Activated CD4-positive, alpha-beta T cell treated with anti-CD3 and anti-CD28 coated beads for 24 hours (primary cell): ENCODE measurements at places on chromosomes 5 and 9.

GRCh38 chr9:103702572-103702971 is 391.5 kb upstream of the SMC2 start:
- DNase-seq = no peak

DNA sequence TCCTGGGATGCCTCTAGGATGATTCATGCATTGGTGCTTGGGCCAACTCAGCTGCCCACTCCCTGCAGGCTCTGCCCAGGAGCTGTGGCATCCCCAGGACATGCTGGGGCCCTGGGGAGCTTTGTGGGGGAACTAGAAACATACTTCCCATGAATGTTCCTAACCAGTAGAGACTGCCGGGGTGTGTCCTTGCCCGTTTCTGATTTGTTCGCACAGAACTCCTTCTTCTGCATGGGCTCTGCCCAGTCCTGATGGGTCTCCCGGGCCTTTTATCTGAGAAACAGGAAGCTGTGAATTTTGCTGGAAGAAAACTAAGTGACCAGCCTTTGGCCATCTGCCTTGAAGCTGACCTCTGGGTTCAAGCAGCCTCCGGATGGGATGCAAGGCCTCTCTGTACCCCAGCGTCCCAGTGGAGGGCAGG is 71.6 kb upstream of the RNU6ATAC start:
- no peak for DNase-seq

DNA sequence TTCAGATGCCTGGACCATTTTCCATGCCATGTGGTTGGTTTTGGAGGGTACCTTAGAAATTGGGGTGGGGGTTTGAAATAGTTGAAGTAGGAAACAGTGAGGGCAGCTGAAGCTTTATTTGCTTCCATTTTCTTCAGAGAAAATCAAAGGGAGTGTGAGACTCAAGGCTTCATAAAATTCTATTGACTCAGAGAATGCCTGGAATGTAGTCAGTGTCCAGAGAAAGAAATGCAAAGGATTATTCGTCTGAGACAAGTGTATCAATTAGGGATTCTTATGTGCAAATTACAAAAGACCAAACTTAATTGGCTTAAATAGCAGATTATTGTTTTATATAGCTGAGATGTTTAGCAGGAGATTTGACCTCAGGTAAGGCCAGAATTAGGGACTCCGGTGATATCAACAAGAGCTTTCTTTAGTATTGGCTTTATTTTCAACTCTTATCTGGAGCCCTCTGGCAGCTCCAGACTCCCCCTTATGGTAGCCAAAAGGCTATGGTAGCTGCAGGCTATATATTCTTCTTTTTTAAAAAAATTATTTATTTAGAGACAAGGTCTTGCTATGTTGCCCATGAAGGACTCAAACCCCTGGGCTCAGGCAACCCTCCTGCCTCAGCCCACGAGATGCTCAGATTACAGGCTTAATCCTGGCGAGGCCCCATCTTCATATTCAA is 38.9 kb downstream of the PTTG1 start:
- no peak for DNase-seq

- DNase-seq = peak; percentile 24
These were observed 17.5 kb downstream of the WHRN start for GRCh38 chr9:114487607-114488300.

DNA sequence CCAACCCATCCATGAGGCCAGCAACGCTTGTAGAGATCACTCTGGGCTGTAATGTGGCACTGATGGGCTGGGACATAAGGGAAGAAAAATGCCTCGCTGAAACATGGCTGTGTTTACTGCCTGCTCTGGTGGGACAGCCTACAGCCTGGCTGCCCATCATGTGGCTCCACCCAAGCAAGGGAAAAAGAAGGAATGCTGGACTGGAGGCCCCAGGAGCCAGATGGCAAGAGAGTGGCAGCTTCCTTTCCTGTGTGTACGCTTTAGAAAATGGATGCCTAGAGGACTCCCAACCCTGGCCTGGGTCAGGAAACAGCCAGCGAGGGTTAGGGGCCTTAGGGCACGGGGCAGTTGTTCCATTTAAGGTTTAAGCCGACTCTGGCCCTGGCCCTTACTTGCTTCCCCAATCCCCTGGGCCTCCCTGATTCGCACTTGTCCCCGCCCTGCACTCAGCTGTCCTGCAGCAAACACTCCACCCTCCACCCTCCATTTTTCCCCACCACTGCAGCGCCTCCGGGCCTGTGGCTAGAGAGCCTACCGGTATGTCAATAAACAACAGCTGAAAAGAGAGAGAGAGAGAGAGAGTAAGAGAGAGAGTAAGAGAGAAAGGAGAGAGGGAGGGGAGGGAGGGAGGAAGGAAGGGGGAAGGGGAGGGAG is 819.4 kb downstream of the SEMA5A start:
- no peak for DNase-seq

DNA sequence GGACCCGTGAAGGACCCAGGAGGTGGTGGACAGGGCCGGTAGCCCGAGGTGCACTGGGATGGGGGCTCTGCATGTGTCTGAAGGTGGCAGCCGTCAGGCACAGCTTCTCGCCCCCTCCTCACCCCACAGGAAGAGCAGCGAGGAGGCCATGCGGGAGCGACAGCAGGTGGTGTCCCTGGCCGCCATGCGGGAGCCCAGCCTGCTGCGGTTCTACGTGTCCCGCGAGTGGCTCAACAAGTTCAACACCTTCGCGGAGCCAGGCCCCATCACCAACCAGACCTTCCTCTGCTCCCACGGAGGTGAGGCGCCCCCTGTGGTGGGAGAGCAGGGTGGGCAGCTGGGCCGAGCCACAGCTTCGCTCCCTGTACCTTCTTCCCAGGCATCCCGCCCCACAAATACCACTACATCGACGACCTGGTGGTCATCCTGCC is 39.9 kb downstream of the USP20 start:
- DNase-seq = no peak

GRCh38 chr5:157204765-157205164 is 24.1 kb downstream of the ITK start:
- no peak for DNase-seq

GRCh38 chr5:55993013-55993412 is 1.8 kb downstream of the IL6ST start:
- DNase-seq = no peak

- no peak for DNase-seq
These were observed 45.5 kb downstream of the RXRA start for GRCh38 chr9:134371731-134372130.

GRCh38 chr5:35677878-35678277 is 60.2 kb downstream of the SPEF2 start:
- no peak for DNase-seq

- DNase-seq = no peak
These were observed 58.6 kb upstream of the LMNB1 start for GRCh38 chr5:126718236-126718868.

DNA sequence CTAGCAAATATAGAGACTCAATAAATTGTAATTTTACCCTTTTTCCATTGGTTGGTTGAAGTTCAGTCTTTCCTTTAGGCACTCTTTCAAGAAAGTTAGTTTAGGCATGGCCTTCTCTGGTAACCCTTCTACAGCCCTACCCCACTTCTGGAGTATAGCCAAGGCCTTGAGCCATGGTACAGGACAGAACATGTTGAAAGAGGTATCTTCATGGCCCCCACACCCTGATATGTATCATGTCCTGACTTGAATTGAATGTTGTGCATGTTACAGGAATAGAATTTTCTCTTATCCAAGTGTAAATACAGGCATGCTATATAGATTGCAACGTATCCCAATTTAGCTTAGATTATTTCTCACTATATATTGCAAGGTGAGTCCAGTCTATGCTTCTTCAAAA is 175.6 kb downstream of the CD180 start:
- no peak for DNase-seq

- DNase-seq = no peak
These were observed 35.7 kb upstream of the LURAP1L start for GRCh38 chr9:12739014-12739652.

DNA sequence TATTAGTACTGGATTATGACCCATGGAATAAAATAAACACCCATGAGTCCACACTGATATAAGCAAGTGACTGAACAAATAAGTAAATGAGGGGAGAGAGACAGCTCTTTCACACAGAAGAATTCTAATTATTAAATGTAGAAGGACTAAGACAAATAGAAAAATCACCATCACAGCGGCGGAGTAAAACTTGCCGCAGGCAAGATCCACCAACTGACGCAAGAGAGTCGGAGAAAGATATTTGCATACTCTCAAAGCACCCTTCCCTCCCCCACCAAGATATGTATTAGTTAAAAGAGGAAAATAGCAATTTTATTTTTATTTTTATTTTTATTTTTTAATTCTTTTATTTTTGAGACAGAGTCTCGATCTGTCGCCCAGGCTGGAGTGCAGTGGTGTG is 14.6 kb upstream of the N4BP3 start:
- DNase-seq = no peak

GRCh38 chr9:69605406-69605805 is 66.8 kb downstream of the APBA1 start:
- DNase-seq = no peak

- no peak for DNase-seq
These were observed 442.5 kb downstream of the SPATA31D1 start for GRCh38 chr9:82431121-82431520.

DNA sequence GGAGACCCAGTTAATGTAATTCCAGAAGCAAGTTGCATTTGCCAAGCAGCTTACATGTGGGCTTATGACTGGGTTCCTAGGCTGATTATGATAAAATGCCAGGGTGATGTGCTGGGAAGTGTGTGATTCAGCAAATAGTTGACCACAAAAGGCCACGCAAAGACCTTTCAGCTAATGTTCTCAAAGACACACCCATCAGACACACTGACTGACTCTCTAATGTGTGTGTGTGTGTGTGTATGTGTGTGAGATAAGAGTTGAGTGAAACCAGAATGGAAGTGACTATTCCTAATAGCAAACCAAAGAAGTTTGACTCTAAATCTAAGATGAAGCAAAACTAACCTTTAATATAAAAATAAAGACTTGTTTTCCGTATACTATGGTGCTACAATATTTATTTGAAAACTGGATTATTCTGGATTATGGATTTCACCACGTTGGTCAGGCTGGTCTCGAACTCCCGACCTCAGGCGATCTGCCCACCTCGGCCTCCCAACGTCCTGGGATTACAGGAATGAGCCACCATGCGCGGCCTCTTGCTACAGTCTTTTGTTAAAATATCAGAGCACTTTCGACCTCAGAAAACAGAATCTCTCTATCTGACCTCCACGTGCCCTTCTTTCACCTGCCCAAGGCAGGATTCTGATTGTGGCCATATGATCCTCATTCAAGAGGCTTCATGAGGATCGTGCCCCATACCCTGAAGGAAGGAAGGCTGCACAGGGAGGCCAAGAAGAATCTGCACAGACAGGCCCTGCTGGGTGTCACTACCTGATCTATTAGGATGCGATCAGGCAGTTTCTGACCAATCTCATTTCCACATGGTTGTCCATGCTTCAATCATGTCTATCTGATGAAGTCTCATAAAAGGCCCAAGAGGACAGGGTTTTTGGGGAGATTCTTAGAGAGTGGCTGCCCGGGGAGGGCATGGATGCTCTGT is 75.6 kb downstream of the USP20 start:
- no peak for DNase-seq
